ENCODE measurements at places on chromosomes 4 and X.

DNA sequence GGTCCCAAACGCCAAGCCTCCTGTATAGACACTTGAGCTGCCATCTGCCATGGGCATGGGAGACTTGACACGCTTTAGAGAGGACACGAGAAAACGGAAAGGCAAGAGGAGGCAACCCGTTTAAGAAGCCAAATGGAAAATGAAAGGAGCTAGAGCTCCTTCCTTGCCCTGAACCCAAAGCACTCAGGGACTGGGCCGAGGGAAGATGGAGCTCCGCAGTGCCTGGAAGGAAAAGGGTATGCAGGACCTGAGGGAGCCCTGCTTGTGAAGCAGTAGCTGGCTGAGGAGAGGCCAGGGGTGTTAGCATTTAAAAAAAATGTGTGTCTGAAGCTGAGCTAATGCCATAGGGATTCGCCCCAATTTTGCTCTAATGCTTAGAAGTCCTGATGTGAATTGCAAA is 15.1 kb downstream of the MCF2 start:
- DNase-seq: no peak

DNA sequence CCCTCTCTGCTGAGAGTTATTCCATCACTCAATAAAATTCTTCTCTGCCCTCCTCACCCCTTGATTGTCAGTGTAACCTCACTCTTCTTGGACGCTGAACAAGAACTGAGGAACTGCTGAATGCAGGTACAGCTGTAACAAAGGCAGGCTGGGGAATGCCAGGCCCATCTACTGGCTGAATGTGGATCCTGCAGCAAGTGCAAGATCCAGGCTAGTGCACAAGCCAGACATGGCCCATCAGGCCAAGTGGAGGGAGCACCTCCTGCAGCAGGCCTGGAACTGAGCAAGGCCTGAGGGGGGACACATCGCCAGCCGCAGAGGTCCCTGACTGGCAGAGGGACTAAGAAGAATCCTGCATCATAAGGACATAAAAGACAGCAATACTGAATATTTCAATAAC is 411.8 kb upstream of the PCDH10 start:
- no peak for DNase-seq

DNA sequence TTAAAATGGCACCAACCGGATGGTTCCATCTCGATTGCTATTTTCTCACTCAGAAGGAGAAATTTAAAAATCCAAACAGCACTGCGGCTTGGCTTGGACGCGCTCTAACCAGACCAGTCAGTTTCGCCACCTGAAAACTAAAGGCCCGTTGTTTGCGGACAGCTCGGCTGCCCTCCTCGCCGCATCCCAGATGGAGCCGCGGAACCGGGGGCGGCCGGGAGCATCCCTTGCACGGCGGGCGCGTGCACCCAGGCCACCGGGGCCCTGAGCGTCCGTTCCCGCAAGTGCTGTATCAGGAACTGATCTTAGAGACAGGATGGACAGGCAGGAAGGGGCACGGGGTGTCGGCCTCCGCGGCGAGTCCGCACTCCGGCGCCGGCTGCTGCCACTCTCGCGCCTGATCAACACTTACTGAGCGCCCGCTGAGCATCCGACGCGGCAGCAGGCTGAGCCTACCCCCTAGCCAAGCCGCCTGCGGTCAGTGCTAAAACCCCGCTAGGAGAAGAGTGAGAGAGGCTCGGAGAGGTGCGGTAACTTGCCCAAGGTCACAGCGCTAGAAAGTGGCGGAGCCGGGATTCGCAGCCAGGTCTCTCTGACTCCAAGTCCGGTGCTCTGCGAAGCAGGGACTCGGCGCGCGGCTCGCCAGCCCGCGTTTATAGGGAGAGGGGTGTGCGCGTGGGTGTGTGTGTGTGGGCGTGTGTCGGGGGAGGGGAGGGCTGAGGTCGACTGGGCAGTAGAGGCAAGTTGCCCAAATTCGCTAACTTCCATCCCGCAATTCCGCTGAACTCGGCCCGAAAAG is at the start of gene CITED1:
Gene CITED1, minus strand, starts transcription at position 629 of the 799 bp plus-strand sequence. CDS start 3,045 bp downstream, outside the sequence.
- no peak for DNase-seq

DNA sequence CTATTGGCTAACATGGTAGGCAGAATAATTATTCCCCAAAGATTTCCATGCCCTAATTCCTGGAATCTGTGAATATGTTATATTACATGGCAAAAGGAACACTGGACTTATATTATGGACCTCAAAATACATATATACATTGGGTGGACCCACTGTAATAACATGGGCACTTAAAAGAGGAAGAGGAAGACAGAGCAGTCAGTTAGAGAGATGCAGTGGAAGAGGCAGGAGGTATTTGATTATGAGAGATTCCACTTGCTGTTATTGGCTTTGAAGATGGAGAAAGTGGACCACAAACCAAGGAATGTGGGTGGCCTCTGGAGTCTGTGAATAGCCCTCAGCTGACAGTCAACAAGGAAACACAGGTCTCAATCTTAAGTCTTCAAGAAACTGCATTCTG is 14.0 kb upstream of the ART3 start:
- DNase-seq: no peak

- peak; percentile 18 for DNase-seq
Observed at GRCh38 chrX:41265615-41266014, 68.3 kb upstream of the DDX3X start.

All from effector memory CD4-positive, alpha-beta T cell (primary cell).